ENCODE measurements at places on chromosomes 11 and 22.
A peak's percentile ranks its signal among the peaks of the same experiment; 100 is the strongest.

DNA sequence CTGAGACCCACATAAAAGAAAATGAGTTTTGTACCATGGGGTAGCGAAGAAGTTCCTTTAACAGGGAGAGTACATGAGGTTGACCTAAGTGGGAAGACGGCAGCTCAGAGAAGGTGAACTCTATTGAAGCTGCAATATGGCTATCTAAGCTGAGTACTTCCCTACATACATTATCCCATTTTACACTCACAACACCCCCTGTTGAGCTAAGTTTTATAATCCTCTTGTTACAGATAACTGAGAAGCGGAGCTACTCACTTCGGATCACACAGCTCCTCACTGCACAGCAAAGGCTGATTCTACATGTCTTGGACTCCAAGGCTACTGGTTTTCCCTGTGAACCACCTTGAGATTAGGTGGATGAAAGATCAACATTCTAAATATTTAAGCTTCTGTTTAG is 8.2 kb upstream of the PIWIL4 start:
- no peak for DNase-seq

GRCh38 chr22:45318168-45318557 is 8.4 kb downstream of the FAM118A start:
- DNase-seq = peak; percentile 47

GRCh38 chr11:45105984-45106375 is 40.5 kb upstream of the PRDM11 start:
- DNase-seq = no peak

- no peak for DNase-seq
Observed at GRCh38 chr11:109521571-109522086, 99.6 kb downstream of the C11orf87 start.

- DNase-seq = no peak
Observed at GRCh38 chr22:44259366-44260215, 53.2 kb downstream of the SHISAL1 start.

GRCh38 chr22:29345932-29346331 is 30.4 kb upstream of the RASL10A start:
- no peak for DNase-seq

GRCh38 chr11:47589977-47590861 is 3.7 kb downstream of the FAM180B start:
- DNase-seq = no peak

GRCh38 chr11:118068206-118068944 is 8.5 kb upstream of the TMPRSS4 start:
- no peak for DNase-seq

DNA sequence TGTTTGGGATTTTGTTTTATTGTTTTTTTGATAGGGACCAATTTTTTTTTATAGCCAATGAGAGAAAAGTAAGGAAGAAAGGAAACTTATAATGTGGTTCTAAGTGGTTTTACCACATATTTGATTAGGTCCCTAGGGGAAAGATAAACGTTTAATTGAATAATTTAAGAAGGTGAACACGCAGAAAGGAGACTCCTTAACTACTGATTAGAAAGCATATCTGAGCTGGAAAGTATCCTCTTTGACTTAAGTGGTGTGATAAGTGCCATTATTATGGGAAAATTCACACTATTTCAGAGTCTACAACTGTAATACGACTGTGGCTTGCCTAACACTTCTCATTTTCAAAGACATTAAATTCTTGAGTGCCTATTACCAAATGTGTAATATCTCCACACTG is 106.5 kb upstream of the GRAMD1B start:
- no peak for DNase-seq

GRCh38 chr11:93143800-93144199 is 54.0 kb downstream of the SLC36A4 start:
- DNase-seq = no peak

DNA sequence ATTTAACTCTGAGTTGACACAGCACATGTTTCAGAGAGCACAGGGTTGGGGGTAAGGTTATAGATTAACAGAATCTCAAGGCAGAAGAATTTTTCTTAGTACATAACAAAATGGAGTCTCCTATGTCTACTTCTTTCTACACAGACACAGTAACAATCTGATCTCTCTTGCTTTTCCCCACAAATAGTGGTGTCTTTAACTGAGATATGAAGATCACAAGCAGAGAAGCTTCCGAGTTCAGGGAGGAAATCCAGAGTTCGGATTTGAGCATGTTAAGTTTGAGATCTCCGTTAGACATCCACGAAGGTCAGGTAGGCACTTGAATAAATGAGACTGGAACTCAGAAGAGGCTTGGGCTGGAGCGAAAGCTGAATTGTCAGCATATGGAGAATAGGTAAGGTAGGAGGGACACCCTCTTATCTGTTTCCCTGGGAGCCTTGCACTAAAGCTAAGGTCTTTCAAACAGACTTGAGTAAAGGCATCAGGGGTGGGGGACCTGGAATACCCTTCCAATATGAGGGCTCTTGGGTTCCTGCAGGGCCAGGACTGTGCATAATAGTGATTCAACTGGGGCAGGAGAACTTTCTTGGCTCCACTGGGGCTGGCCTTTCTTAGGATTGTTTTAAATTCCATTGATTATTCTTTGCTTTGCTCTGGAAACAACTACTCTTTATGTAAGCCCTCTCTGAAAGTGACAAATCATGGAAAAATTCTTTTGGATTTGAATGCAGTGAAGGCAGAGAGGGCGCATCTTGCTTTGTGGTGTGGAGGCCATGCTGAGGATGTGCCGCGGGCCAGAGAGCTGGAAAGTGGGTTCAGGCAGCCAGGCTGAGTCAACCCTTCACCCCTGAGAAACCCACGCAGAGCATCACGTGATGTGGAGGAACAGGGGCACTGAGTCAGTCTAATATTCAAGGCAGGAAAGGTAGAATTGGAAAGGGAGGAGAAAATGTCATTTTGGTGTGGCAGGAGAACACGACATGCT is 62.7 kb upstream of the AMPD3 start:
- DNase-seq = no peak

DNA sequence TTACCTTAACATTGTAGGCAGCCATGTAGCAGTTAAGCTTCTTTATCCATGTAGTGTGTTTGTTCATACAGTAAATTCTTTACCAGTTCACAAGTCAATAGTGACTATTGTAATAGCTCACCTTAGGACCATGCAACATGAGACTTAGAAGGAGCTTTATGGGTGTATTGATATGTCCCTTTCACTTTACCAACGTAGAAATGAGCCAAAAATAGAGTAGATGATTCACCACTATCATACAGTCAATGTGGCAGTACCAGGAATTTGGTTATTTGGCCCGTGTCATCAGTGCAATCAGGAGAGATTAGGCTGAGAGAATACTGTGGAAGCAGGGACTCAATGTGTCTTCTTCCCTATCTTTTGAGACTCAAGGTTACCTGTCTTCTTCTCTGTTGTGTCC is 4.7 kb downstream of the ZDHHC13 start:
- no peak for DNase-seq

GRCh38 chr22:28911777-28912669 is 28.7 kb downstream of the ZNRF3 start:
- no peak for DNase-seq

DNA sequence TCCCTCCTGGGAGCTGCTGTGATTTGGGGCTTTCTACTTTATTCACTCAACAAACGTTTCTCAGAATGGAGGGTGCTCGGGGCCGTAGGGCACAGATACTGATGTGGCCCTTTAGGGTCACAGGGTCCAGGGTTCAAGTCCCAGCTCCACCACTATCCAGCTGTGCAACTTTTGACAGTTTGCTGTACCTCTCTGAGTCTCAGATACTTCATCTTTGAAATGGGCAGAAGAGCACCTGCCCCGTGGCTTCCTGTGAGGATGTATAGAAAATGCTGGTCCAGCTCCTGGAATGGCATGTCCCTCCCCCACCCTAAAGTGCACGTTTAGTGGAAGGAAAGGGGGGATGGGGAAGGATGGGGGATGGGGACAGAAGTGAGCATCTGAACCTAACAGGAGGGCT is 21.9 kb upstream of the PRR5 start:
- no peak for DNase-seq

GRCh38 chr11:88284336-88285050 is 53.0 kb downstream of the CTSC start:
- no peak for DNase-seq

GRCh38 chr11:19332476-19332875 is 91.7 kb upstream of the E2F8 start:
- DNase-seq = no peak

DNA sequence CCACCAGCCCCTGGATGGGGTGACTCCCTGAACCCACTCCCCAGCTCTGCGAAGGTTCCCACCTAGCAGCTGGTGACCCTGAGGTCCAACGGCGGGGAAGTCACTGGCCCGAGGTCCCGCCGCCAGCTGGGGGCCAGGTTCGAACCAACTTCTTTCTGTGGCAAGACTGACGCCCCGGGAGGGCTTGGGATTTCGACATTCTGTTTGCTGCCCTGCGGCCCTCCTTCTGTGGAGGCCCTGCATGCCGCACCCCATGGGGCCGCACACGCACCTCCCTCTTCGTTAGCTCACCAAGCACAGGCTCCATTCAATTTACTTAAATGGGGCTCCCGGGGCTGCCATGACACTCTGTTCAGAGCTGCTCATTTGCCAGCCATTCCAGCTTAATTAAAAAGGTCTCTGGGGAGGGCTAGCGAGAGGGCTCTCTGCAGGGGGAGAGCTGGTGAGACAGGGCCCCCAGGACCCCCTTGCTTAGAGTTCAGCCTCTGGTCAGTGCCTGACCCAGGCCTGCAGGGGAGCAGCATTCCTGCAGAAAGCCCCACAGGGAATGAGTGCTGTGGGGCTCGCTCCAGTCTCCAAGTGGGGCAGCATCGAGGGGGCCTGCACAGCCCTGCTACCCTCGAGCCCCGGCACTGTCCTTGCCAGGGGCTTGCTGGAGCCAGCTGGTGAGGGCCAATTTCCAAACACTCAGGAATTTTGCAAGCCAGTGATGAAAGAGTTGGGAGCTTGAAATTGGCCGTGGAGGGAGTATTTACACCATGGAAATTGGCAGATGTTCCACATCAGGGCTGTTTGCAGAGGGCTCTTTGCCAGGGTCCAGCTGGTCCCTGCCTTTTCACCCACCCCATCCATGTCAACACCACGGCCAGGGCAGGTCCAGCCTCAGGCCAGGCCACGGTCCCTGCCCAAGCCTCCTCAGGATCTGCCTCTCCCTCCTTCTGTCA is 80.8 kb downstream of the CACNA1I start:
- DNase-seq = no peak

- no peak for DNase-seq
Observed at GRCh38 chr11:86537541-86538222, 134.7 kb downstream of the ME3 start.

DNA sequence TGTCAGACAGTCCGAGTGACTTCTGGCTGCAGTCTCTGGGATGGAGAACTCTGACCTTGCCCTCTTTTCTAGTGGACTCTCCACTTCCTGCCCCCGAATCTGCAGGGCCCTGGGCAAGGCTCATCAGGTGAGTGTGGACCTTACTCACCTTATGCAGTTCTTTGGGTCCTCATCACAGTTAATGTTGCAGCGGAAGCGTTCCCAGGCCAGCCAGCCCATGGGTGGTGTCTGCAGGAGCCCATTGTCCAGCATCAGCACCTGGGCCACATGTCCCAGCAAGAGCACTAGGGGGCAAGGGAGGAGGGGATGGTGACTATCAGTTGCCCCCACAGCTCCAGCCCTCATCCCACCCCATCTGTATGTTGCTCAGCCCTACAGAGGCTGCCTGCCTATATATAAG is 2.3 kb downstream of the NAGA start:
- no peak for DNase-seq

- no peak for DNase-seq
Observed at GRCh38 chr22:24331468-24332440, 61.1 kb downstream of the SPECC1L start.

GRCh38 chr11:830295-831117 is 2.2 kb upstream of the CD151 start:
- peak; percentile 52 for DNase-seq

- no peak for DNase-seq
Observed at GRCh38 chr22:17348464-17349103, 20.7 kb upstream of the CECR2 start.

- no peak for DNase-seq
Observed at GRCh38 chr11:123020968-123021367, 39.3 kb upstream of the BSX start.

DNA sequence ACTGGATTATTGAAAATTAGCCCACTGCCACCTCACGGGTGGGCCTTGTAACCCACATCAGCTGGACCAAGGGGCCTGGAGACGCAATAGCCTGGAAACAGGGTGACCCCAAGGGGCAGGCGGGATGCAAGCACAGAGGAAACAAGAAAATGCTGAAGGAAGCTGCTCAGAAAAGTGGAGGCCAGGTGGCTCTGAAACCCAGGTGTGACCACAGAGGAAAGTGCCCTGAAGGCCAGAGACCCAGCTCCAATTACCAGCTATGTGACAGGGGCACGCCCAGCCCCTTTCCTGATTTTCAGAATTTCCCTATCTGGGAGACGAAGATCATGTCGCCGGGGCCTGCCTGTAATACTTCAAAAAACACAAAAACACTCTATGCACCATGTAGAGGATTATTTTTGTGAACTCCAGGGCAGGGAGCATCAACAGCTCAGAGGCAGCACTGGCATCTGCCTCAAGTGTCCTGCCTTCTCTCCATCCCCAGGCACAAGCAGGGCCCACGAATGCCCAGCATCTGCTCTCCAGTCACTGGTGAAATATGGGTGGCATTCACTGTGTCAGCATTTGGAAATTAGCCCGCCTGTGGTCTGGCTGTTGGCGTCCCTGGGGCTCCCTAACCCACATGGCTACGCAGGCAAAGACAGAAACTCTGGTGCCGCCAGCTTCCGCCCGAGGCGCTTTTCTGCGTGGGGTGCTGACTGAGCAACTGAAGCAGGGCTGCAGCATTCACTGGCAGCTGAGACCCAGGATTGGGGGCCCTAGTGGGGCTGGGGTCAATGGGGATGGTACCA is 6.3 kb downstream of the KCNJ1 start:
- DNase-seq = no peak

GRCh38 chr11:62435846-62436660 is 17.2 kb downstream of the SCGB1A1 start:
- DNase-seq = no peak

GRCh38 chr11:8573777-8574176 is 20.3 kb downstream of the STK33 start:
- DNase-seq = no peak

GRCh38 chr11:122655527-122656072 is at the start of gene UBASH3B:
TSS of gene UBASH3B (plus strand) at chr11:122655722. CDS start at chr11:122656050, 328 bp downstream.
- DNase-seq = peak; percentile 53

- no peak for DNase-seq
Observed at GRCh38 chr11:32434356-32435151, 785 bp downstream of the WT1 start.

- no peak for DNase-seq
Observed at GRCh38 chr22:44892803-44893730, 116.7 kb downstream of the PHF21B start.

DNA sequence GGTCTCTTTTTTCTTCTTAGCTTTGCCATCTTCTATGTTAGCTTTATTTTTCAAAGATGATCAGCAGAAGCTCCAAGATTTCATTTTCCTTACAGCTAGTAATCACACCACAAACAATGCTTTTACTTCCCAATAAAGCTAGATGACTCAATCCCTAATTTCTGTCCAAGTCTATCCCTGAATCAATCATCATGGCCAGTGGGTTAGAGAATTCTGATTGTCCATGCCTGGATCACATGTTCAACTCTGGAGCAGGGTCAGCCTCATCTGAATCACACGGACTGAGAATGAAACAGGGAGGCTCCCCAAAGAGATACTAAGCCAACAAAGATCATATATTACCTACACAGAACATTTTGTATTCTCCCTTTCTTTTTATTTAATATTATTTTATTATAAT is 79.6 kb downstream of the BBOX1 start:
- DNase-seq = no peak

Measured in activated CD8-positive, alpha-beta memory T cell treated with anti-CD3 and anti-CD28 coated beads for 48 hours (primary cell).